Adrenal gland (tissue), 19 donors: ENCODE measurements at places on chromosomes 4 and X. TPM values are rescaled to one million over a fixed set of nuclear protein-coding genes. Genes with fewer than 3 reads are reported as not detected.
A peak's percentile ranks its signal among the peaks of the same experiment; 100 is the strongest.

GRCh38 chr4:92333016-92333415 lies 29.2 kb downstream of the GRID2 start:
- no peak for DNase-seq

GRCh38 chr4:106195435-106195950 lies 120.5 kb downstream of the TBCK start:
- no peak for DNase-seq

- no peak for DNase-seq
Measured at GRCh38 chr4:118857760-118858159, 21.8 kb upstream of the SEC24D start.

GRCh38 chrX:68121835-68122234 lies 311.5 kb downstream of the OPHN1 start:
- DNase-seq, result no peak

GRCh38 chr4:39642885-39643552 lies 4.4 kb upstream of the SMIM14 start:
- peak; percentile 77 for DNase-seq

GRCh38 chrX:33987458-33987857 lies 144.7 kb downstream of the FAM47A start:
- DNase-seq, result no peak

GRCh38 chr4:7342223-7343080 lies 92.3 kb downstream of the PSAPL1 start:
- no peak for DNase-seq

DNA sequence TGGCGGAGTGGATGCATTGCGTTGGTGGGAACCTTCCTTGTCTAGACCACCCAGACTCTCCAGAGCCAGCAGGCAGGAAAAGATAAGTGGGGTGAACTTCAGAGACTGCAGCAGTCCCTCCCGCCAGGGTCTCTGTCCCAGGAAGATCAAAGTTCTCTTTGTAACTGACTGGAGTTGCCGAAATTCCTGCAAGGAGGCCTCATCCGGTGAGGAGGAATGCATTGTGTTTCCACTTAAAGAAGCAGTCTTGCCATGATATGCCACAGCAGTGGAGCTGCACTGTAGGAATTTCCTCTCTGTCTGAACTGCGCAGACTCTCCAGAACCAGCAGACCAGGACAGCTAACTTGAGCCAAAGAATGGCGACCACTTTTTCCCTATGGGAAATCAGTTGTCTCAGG lies 1190.4 kb downstream of the TECRL start:
- DNase-seq, result no peak

- DNase-seq, result no peak
Measured at GRCh38 chrX:23857363-23857762, 50.4 kb downstream of the APOO start.

GRCh38 chr4:184122631-184123408 lies 94.9 kb downstream of the ENPP6 start:
- no peak for DNase-seq

GRCh38 chr4:170248576-170248975 lies 158.8 kb upstream of the AADAT start:
- DNase-seq, result no peak

GRCh38 chr4:153469031-153469430 lies 2.9 kb downstream of the TMEM131L start:
- DNase-seq, result no peak

GRCh38 chr4:8199594-8200301 lies 658 bp downstream of the SH3TC1 start:
- no peak for DNase-seq

DNA sequence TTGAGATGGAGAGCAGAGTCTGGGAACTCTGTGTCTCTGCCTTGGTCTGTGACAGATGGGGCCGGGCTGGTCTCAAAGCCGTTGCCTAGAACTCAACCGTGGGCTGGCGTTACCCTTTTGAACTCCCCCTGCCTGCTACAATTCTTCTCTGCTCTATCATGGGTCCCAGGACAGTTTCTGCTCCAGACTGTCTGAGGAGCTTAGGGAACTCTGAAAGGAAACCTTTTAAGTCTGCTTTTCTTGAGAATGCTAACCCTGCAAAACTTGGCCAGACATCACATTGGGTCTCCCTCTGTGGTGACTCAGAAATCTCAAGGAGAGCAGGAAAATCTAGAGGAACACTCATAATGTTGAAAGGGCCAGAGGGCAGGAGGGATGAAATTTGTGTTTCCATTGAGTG lies 240.6 kb downstream of the CBR4 start:
- DNase-seq, result no peak

The VSIG1 gene
- 0.08 TPM for polyA plus RNA-seq

The MAGEC1 gene
- polyA plus RNA-seq, result not detected

The NEIL3 gene
- 0.03 TPM for polyA plus RNA-seq

The PNPLA4 gene
- 16.5 TPM for polyA plus RNA-seq

The NOX1 gene
- polyA plus RNA-seq, result 0.07 TPM

The FGFR3 gene
- 4.7 TPM for polyA plus RNA-seq
